ENCODE measurements at places on chromosomes 4 and X.

DNA sequence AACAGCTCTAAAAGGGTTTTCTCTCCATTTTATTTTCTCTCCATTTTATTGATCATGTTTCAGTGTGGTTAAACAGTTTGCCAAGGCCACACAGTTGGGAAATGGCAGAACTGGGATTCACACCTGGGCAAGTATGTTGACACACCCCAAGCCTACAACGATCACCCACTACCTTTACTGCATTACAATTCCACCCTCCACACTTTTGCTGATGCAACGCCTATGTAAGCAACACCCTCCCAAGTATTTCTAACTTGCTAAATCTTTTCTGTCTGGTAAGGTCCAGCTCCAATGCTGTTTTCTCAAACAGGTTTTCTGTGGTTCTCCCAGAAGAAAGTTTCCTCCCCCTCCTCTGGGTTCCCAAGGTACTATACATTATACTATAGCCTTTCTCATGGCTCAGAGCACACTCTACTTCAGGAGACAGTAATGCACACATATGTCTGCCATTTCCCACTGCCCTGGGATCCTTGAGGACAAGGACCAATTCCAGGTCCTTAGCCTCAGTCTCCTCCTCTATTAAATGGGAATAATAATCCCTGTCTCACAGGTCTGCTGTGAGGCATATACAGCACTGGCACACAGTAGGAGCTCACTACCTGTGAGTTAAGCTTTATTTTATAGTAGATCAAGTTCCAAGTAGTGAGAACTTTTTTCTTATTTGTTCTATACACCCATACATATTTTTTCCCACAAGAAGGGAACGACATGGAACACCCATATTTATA, 27.9 kb downstream of the IQSEC2 start:
- no peak for DNase-seq

GRCh38 chrX:106437407-106437806, 174.4 kb upstream of the RADX start:
- peak; percentile 17 for DNase-seq

DNA sequence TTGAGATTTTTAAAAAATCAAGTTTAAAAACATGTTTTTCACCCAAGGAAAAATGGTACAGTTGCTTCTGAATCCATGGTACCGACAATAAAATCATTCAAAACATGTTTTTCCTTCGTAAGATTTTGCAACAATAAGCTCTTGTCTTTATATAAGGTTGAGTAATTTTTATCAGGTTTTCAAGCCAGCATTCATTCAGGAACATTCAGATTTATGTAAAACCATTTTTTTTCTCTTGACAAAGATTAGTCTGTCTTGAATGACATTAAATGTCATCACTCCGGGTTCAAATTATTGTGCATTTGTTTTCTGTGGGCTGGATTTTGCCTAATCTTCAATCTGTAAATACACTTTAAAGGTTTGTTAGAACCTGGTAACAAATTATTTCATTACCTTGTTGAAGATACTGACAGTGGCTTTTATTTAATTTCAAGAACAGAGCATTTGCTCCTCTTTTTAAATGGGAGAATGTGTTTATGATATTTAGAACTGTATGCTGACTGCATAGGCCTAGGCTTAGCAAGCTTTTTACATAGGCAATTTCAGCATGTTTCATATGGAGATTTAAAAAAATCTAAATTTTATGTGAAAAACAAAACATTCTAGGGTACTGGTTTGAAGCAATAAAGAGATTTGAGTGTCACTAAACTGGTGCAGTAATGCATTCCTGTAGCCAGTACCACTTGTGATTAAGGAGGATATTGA, 336.4 kb upstream of the HAND2 start:
- no peak for DNase-seq

GRCh38 chr4:73721435-73721834, 18.9 kb upstream of the CXCL8 start:
- no peak for DNase-seq

DNA sequence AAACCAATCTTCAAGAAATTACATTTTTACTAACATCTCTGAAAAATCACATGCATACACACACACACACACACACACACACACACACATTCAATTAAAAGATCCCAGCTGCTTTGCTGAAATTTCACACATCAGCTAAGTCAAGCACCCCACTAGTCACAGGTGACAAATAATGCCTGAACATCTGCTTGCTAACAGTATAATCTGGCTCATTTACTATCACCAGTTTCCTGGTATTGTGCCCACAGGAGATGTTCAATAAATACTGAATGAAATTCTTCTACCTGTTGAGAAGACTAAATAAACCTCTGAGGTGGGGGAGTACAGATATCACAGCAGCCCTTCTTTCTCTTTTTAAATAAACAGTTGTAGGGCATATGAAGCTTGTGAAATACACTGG, 994.0 kb downstream of the ARAP2 start:
- DNase-seq: no peak
